ENCODE measurements at places on chromosomes 6 and 20.

DNA sequence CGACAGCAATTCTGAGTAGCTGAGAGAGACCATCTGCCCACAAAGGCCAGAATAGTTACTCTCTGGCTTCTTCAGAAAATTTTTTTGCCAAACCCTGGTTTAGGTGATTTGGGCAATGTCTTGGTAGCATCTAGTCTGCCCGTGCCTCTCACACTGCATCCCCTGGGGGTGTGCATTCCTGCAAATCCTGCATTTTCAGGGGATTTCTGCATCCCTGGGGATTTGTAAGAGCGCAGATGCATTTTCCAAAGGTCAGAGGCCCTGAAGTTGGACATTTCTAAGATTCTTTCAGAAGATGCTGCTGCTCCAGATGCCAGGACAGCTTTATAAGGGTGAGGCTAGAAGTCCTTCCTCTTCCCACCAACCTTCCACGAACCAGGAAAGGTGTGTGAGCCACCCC is 4.0 kb downstream of the CST9 start:
- H3K27me3 ChIP-seq, result no peaks in the 10 kb centered on the region
- no peaks in the 10 kb centered on the region for H3K36me3 ChIP-seq
- H3K27ac ChIP-seq, result no peak overlapping the region
- no peak overlapping the region for H3K4me3 ChIP-seq
- H3K4me1 ChIP-seq, result peaks cover 4% of the 10 kb centered on the region
- no peak for DNase-seq

- no peaks in the 10 kb centered on the region for H3K27me3 ChIP-seq
- no peak overlapping the region for H3K4me3 ChIP-seq
- DNase-seq, result no peak
Observed at GRCh38 chr6:161038229-161039031, 46.9 kb downstream of the MAP3K4 start.

DNA sequence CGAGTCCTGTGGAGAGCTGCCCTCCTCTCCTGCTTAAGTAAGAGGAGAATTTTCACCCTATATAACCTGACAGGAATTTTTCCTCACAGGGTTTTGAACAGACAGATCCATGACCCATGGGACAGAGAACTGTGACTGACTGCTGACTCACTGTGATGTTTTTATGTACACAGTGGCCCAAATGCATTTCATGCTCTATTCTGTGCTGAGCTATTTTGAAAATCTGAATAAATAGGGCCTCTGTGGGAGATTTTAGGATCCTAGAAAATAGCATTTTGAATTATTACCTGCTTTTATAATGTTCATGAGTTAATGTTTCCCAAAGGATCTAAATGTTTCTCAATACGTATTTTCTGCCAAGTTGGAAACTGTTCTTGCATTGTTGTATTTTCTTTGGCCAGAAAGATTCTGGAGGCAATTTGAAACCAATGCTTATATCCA is 577.4 kb downstream of the HTR1B start:
- H3K4me1 ChIP-seq, result no peaks in the 10 kb centered on the region
- no peak for DNase-seq
- no peaks in the 10 kb centered on the region for H3K27me3 ChIP-seq
- no peak overlapping the region for H3K4me3 ChIP-seq

DNA sequence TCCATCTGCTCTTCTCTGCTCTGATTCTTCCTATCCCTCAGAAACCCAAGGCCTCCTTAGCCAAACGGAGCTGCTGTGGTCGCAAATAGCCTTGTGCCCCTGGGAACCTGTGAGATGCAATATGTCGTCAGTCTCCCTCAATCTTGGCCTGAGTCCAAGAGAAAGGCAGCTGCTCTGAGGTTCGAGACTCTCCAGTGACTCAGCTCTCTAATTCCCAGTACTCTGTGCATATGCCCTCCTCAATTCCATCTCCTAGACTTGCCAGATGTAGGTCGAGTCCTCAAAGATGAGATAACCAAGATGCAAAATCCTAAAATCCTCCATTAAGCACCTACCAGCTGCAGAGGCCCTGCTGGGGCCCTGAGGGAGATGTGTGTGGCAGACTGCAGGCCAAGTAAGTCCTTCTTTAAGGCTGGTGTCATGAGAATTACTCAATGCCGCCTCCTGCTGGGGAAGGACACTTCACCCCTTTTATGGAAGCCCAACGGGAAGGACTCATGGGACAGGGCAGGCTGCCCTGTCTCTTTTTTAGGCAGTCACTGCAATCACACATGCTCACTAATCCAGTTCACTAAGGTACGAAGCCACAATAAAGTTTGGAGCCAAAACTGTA is 28.5 kb downstream of the C6orf15 start:
- DNase-seq, result peak; percentile 79
- peaks cover 4% of the 10 kb centered on the region for H3K4me1 ChIP-seq
- H3K27ac ChIP-seq, result no peak overlapping the region
- H3K36me3 ChIP-seq, result no peaks in the 10 kb centered on the region
- H3K27me3 ChIP-seq, result no peaks in the 10 kb centered on the region

GRCh38 chr20:40781327-40782042 is 92.4 kb upstream of the MAFB start:
- no peak for DNase-seq
- no peak overlapping the region for H3K4me3 ChIP-seq
- H3K36me3 ChIP-seq, result no peaks in the 10 kb centered on the region

GRCh38 chr20:48784273-48784641 is 43.5 kb downstream of the PREX1 start:
- no peaks in the 10 kb centered on the region for H3K36me3 ChIP-seq
- H3K4me1 ChIP-seq, result peaks cover 18% of the 10 kb centered on the region
- H3K4me3 ChIP-seq, result no peak overlapping the region
- H3K27me3 ChIP-seq, result no peaks in the 10 kb centered on the region
- H3K27ac ChIP-seq, result no peak overlapping the region

DNA sequence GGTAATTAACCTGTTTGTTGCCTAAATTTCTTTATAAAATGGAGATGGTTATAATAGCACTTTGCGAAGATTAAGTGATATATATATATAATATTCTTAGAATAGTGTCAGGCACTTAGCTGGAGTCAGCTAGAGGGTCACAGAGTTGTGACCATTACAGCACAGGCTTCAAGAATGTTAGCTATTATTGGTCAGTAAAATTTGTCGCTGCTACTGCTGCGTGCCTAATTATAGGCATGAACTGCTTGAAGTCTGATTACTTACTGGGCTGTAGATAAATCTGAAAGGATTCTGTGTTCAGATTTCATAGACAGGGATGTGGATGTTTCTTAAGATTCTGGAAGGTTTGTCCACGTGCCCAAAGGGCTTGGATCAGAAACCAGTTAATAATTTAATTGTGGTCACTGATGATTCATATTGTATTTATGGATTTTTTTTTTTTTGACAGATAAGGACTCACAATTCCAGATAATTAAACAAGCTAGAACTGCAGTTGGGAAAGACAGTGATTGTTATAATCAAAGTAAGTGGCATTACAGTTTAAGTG is 4.7 kb downstream of the SNRNP48 start:
- peaks cover 12% of the 10 kb centered on the region for H3K4me1 ChIP-seq
- no peaks in the 10 kb centered on the region for H3K27me3 ChIP-seq
- no peak overlapping the region for H3K27ac ChIP-seq
- H3K36me3 ChIP-seq, result peaks cover 39% of the 10 kb centered on the region
- DNase-seq, result no peak
- H3K4me3 ChIP-seq, result no peak overlapping the region

DNA sequence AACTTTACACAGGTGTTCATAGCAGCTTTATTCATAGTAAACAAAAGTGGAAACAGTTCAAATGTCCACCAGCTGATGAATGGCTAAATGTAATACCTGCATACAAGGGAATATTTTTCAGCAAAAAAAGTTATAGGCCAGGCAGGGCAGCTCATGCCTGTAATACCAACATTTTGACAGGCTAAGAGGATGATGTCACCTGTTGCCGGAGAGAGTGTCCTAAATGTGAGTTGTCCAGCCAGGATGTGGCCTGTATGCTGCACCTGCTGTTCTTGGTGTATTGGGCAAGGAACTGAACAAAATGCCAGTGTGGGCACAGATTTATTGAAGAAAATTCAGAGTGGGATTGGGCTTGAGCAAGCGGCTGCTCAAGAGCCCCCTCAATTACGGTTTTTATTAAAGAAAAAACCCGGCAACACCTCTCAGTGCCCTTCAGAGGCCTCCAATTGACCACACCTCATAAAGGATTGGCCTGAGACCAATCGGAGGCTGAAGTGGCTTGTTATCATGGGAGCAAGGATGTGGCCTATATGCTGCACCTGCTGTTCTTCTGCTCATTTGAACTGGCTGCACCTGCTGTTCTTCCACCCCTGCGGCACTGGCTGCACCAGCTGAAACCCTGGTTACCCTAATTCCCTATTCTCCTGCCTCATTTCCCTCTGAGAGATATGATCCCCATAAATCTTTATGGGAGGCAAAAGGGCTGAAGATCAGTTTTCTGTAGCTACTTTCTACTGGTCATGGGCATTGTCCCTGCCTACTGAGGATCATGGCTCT is 164.3 kb upstream of the PROKR2 start:
- no peak overlapping the region for H3K27ac ChIP-seq
- H3K36me3 ChIP-seq, result no peaks in the 10 kb centered on the region
- no peak for DNase-seq

DNA sequence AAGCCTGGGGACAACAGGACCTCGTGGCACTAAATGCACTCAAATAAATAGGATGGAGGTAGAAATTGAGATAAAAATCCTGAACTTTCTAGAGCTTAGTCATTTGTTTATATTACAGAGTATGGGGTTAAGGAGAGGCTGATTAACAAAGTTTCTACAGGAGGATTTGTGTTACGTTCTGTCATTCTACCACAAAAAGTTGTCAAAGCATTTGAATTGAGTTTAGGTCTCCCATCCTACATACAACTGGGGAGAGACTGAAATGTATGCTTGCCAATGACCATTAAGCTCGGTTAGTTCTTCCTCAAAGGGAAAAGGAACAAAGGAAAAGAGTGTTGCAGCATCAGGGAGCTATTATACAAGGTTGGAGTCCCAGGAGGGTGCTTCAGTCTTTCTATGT is 597.9 kb downstream of the COL12A1 start:
- no peaks in the 10 kb centered on the region for H3K36me3 ChIP-seq
- peaks cover 4% of the 10 kb centered on the region for H3K4me1 ChIP-seq
- no peak overlapping the region for H3K4me3 ChIP-seq
- no peaks in the 10 kb centered on the region for H3K27me3 ChIP-seq
- no peak overlapping the region for H3K27ac ChIP-seq

- H3K27me3 ChIP-seq, result no peaks in the 10 kb centered on the region
- H3K27ac ChIP-seq, result peak overlapping the region; percentile 80
- H3K4me3 ChIP-seq, result no peak overlapping the region
Observed at GRCh38 chr6:12233693-12234571, 56.2 kb upstream of the EDN1 start.

- no peak overlapping the region for H3K4me3 ChIP-seq
- peaks cover 13% of the 10 kb centered on the region for H3K4me1 ChIP-seq
- H3K36me3 ChIP-seq, result no peaks in the 10 kb centered on the region
- no peak overlapping the region for H3K27ac ChIP-seq
Observed at GRCh38 chr6:25468881-25469280, 183.1 kb upstream of the SCGN start.

GRCh38 chr20:58518896-58519593 is 3.8 kb upstream of the APCDD1L start:
- peaks cover 24% of the 10 kb centered on the region for H3K4me1 ChIP-seq
- DNase-seq, result no peak
- no peak overlapping the region for H3K27ac ChIP-seq
- H3K27me3 ChIP-seq, result peaks cover 44% of the 10 kb centered on the region
- H3K4me3 ChIP-seq, result no peak overlapping the region

DNA sequence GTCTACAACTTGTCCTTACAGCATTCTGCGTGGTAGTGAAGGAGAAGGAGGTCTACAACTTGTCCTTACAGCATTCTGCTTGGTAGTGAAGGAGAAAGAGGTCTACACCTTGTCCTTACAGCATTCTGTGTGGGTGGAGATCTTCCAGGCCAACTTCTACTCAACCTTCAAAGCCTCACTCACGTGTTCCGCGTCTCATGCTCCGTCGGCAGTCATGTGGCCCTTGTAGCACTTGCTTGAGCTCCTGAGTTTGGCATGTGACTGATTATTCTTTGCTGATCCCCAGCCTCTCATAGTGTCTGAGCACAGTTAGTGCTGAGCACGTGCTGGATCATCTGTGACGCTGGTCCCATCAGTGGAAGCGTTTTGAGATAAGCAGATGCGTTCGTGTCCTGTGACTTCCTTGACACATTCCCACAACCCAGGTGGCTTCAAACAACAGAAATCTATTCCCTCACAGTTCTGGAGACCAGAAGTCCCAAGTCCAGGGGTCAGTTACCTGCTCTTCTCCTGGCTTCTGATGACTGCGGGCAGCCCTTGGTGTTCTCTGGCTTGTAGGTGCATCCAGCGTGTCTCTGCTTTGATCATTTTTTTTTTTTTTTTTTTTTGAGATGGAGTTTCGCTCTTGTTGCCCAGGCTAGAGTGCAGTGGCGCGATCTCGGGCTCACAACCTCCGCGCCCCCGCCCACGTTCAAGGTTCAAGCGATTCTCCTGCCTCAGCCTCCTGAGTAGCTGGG is 2.6 kb downstream of the SS18L1 start:
- no peaks in the 10 kb centered on the region for H3K27me3 ChIP-seq
- no peak overlapping the region for H3K27ac ChIP-seq
- H3K4me1 ChIP-seq, result peaks cover 13% of the 10 kb centered on the region

- H3K36me3 ChIP-seq, result no peaks in the 10 kb centered on the region
- H3K4me3 ChIP-seq, result no peak overlapping the region
- no peak overlapping the region for H3K27ac ChIP-seq
Observed at GRCh38 chr6:87808005-87808757, 106.1 kb upstream of the AKIRIN2 start.

DNA sequence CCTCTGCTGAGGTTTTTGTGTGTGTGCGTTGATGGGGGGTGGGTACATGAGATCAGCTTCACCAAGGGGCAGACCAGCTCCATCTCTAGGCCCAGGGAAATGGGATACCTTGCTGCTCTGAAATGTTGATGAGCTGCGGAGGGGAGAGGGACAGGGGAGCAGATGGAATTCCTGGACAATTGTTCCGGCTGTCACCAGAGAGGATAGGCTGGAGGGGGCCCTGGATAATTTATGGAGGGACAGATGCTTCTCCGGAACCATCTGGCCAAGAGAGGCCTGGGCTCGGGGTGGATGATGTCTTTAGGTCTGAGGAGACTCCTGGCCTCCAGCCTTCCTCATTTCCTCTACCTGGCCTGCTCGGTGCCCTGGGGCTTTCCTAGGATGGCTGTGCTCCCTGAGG is 1.9 kb upstream of the TJAP1 start:
- DNase-seq, result no peak
- peaks cover 17% of the 10 kb centered on the region for H3K4me1 ChIP-seq
- H3K27me3 ChIP-seq, result no peaks in the 10 kb centered on the region
- no peak overlapping the region for H3K4me3 ChIP-seq
- H3K27ac ChIP-seq, result no peak overlapping the region

DNA sequence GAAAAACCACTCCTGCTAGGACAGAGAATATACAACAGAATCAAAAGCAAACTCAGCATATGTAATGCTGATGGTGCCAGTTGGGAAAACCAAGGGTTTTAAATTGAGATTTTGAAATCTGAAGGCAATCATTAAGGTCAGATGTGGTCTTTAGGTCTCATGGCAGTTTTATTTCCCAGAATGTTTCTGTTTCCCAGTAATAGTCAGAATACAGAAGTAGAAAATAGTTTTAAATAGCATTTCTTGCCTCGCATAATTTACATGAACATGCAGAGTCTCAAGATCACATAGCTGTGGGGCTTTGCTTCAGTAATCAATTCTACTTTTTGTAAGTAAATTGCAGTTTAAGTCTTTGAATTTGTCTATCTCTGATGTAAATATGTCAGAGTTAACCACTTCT is 58.1 kb downstream of the RNF144B start:
- H3K27ac ChIP-seq, result no peak overlapping the region
- H3K27me3 ChIP-seq, result no peaks in the 10 kb centered on the region
- H3K4me1 ChIP-seq, result no peaks in the 10 kb centered on the region
- no peak overlapping the region for H3K4me3 ChIP-seq

Measured in neural progenitor cell (in vitro differentiated cells).